ENCODE measurements at places on chromosomes 2 and 18. TPM values are rescaled to one million over a fixed set of nuclear protein-coding genes. Genes with fewer than 3 reads are reported as not detected.

DNA sequence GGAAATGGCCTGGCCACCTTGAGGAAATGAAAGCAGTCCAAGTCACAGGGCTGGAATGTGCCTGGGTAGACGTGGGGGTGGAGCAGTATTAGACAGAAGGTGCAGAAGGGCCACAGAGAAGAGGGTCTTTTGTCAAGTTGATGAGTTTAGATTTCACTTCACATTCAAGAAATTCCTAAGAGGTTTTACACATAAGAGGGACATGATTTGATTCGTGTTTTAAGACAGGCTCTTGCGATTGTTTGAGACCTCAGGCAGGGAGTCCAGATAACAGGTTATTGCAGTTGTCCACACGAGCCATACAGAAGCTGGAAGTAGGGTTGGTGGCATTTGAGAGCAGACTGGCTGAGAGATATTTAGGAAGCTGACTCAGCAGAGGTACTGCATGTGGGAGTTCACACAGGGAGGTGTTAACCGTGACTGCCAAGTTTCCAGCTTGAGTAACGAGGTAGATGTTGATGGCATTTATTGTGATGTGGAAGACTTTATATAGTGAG lies 64.6 kb downstream of the NEB start:
- no peak for DNase-seq

GRCh38 chr18:54173980-54174630 lies 50.4 kb downstream of the MBD2 start:
- no peak for DNase-seq

DNA sequence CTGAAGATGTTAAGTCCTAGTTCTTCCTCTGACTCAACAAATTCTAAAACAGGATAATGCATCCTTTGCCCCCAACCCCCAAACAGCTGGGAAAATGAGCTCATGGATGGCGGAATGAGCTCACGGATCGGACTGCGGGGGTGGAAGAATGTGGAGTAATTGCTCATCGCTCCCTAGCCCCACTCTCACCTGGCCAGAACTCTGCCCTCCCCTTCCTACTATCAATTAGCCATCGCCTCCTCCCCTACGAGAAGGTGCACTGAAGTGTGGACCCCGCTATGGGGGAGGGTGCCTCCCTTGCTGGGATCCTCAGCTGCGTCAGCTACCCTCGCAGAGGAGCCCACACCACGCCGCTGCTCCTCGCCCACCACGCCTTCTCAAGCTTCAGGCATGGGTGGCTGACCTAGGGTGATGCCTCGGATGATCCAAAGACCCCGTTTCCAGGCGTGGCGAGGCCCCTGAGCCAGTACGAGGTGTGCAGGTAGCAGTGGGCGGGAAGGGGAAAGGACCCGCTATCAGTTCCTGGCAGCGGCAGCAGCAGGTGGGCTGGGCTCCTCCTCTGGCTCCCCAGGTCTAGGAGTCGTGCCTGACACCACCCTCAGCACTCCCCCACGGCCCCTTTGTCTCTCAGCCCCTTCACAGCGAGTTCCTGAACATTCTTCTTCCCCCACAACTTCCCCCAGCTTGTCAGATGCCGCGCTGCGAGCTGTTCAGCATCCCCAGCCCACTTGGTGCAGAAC lies 82.1 kb upstream of the POMC start:
- no peak for DNase-seq

DNA sequence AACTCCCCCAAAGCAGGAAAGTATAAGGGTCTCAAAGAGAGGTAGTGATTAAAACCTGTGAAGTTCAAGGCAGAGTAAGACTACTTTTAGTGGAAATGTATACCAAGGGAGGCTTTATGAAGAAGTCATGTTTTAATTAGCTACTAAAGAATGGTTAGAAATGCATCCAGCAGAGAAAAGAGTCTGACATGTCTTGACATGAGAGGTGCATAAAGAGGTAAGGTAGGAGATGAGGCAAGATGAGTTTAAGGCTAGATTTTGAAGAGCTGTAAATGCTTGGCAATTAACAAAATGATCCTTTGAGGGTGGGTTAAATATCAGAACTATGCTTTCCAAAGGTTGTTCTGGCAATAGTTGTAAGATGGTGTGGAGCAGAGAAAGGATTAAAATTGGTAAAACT lies 88.7 kb upstream of the WDSUB1 start:
- no peak for DNase-seq

DNA sequence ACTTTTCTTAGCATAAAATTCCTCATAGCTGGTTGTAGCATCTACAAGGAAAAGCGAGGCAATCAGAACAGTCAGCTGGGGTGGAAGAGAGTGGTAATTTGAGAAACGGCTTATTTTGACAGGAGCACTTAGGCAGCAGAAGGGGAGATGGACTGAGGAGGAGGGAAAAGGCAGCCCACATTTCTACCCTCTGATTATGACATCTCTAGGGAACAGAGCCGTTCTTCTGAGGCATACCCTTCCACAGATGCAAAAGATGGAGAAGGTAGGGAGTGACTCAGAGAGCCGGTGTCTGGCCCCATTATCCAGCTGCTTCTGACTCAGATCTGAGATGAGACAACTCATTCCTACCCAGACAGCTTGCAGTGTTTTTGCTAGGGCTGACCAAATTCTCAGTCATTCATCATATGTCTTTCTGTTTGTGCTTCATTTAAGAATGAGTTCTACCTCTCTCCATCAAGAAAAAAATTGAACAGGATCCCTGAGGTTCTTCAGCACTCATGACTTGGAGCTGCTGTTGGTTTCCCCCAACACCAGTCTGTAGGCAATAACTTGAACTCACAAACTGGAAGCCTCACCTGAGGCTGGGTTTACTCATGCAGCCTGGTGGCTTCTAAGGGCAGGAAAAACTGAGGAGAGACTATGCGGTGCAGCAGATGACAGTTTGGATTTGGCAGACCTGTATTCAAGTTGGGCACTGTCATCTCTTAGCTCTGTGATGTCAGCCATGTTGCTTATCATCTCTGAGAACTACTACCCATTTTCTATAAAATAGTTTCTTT lies 15.9 kb upstream of the SEC11C start:
- no peak for DNase-seq

LINC00305 gene
- not detected for total RNA-seq

DNA sequence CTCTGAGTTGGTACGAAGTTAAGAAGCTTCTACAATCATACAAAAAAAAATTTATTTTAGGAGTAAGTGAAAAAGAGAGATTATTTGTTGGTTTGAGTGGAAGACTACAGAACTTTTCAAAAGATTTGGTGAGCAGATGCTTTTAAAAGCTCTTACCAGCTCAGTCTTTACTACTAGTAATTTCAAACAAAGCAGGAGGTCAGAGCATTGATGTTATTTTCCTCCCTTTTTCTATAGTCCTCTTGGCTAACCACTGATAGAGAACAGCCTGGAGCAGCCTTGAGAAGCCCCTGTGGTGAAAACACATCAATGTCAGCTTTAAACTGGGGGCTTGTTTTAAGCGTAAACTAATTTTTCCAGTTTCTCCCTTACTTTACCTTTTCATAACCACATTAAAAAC lies 559.3 kb upstream of the CDH2 start:
- DNase-seq, result no peak

SEPTIN10 gene
- 127 TPM for total RNA-seq

DNA sequence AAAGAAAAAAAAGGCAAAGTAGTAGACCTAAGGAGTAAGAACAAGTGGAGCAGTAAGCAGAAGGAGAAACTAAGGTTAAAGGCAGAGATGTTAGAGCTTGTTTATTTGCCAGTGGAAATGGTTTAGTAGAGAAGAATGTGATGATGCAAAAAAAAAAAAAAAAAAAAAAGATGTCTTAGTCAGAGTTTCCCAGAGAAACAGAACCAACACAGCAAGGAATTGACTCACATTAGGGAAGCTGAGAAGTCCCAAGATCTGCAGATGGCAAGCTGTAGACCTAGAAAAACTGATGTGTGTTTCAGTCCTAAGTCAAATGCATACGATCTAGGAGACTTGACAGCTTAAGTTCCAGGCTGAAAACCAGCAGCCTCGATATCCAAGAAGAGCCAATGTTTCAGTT lies 1548.8 kb upstream of the LRRTM1 start:
- no peak for DNase-seq

CIB4 gene
- total RNA-seq, result 0.60 TPM

- DNase-seq, result no peak
Observed at GRCh38 chr2:17591846-17592245, 51.4 kb downstream of the VSNL1 start.

GRCh38 chr18:72542984-72543356 lies 1.2 kb downstream of the CBLN2 start:
- DNase-seq, result no peak

GRCh38 chr2:138922973-138923563 lies 142.9 kb upstream of the NXPH2 start:
- DNase-seq, result no peak

- no peak for DNase-seq
Observed at GRCh38 chr2:194304191-194304590, 1352.8 kb upstream of the SLC39A10 start.

GRCh38 chr2:220215785-220216184 lies 588.4 kb downstream of the SLC4A3 start:
- no peak for DNase-seq

TDRD15 gene
- total RNA-seq, result 0.06 TPM

DNA sequence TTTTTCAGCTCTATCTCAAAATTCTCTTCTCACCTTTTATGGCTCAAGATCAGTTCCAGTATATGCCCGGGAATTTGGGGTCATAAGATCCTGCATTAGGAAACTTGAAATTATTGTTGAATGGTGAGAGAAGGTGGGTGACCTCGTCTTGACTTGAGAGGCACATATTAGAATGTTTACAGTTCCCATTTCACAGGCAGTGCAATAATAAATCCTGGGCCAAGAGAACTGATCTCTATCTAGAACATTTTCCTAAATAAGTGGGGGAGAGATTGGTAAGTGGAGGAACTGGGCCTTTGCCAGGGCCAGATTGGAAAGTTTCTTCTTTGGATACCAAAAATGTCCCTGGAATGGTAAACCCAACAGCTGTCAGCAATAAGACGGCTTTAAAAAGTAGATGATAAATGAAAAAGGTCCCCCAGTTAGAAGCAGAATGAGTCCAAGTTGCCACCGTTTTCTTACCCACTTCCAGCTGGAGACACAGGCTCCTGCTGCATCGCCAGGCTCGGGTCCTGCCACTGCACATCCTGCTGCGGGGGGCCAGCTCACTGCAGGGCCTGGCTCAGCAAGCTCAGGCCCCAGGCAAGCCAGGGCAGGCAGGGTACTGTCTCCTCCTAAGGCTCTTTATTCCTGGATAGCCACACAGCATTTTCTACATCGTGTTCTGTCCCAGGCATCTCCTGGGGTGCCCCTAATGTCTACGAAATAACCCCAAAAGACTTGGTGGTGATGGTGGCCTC lies 126.4 kb upstream of the EPAS1 start:
- peak; percentile 46 for DNase-seq

DNA sequence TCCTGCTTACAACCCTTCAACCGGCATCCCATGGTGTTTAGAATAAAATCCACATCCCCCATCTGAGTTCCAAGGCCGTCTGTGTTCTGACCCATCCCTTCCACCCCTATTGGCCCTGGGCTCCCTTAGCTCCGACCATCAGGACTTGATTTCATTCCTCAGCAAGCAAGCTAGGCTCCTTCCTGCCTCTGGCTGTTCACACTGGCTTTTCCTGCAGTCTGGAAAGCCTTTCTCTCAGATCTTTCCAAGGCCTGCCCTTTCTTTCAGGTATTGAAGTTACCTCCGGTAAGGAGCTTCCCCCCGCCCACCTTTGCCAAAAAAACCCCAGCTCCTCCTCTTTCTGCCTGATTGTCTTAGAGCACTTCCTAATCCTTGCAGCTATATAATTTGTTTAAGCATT lies 86.8 kb downstream of the CLIP4 start:
- no peak for DNase-seq

INPP5D gene
- total RNA-seq, result 51.2 TPM

DNA sequence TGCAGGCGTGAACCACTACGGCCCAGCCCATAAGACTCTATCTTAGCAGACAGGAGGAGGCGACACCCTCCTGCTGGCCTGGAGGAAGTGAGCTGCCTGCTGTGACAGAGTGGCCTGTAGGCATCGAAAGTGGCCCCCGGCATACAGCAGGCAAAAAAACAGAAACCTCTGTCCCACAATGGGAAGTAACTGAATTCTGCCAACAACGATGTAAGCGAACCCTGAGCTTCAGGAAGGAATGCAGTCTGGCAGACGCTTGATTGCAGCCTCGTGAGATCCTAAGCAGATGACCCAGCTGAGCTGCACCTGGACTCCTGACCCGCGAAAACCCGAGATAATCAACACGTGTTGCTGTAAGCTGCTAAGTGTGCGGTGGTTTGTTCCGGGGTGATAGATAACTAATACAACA lies 13.6 kb downstream of the MRO start:
- DNase-seq, result peak; percentile 70

DNA sequence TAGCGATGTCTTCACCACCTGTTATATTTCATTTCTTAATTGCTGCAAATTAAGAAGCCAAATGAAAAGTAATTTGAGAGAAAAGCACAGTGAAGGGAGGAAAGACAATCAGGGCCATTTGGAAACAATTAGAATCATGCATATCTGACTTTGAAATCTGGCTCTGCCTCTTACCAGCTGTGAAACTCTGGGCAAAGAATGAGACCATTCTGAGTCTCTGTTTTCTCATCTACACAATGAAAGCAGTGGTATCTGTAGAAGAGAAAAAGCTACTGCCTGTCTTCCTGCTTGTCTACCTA lies 334.5 kb upstream of the CYRIA start:
- DNase-seq, result no peak

- DNase-seq, result no peak
Observed at GRCh38 chr2:232781765-232782164, 5.4 kb upstream of the KCNJ13 start.

GRCh38 chr2:231015478-231015877 lies 19.6 kb downstream of the SPATA3 start:
- no peak for DNase-seq

DNA sequence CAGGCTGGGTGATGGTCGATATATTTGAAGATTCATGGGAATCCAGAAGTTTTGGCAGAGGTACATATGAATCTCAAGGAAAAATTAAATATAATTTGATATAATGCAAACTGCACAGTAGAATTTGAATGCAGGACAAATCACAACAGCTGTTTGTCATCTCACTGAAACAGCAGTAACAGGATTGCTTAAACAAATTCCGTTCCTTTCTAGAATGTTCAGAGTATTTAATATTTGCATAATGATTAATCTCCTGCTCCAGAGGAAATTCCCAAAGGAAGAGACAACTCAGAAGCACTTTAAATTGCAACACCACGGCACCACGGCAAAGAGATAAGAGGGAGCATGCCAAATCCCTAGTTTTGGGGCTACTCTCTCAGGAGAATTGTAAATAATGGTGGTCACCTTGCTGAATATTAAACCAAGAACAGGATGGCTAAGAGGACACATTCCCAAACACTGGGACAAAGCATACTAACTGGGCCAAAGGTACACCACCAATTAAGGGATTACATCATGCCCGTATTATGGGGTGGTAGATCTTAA lies 67.8 kb upstream of the MAP4K3 start:
- DNase-seq, result no peak
